ENCODE measurements at places on chromosomes 16 and 17.

- no peak for DNase-seq
These were observed 20.4 kb downstream of the KIAA0513 start for GRCh38 chr16:85047867-85048455.

GRCh38 chr17:67452681-67453554 is 75.8 kb downstream of the PITPNC1 start:
- no peak for DNase-seq

GRCh38 chr17:6374271-6374691 is 60.6 kb downstream of the AIPL1 start:
- no peak for DNase-seq

DNA sequence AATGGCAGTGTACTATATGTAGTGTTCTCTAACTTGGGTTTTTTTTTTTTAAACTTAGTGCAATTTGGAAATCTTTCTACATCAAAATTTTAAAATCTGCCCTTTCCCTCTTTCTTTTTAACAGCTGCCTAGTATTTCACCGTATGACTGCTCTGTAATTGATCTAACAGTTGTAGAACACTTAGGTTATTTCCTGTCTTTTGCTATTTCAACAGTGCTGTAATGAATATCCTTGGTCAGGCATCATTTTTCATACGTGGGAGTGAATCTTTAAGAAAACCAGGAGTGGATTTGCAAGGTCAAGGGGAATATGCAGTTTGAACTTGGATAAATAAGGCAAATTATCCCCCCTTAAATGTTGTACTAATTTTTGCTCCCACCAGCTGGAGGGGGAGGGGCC is 3.8 kb downstream of the NLRC5 start:
- DNase-seq = no peak

DNA sequence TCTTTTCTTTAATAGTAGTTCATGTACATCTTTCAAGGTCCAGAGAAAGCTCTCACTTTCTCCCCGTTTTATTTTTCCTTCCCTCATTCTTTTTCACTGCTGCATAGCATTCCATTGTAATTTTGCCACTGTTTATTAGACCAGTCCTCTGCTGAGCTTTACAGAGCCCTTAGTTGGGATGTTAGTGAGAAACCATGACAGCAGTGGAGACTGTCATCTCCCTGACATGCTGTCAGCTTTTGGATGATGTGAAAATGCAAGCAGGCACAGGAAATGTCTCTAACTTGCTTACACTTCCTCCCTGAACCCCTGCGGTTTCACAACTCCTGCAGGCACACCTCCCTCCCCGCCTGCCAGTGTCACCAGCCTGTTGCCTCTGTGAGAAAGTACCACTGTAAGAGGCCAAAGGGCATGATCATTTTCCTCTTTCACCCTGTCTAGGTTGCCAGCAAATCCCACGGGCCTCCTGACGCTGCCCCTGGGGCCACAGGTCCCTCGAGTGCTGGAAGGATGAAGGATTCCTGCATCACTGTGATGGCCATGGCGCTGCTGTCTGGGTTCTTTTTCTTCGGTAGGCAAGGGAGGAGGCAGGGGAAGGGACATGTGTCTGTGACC is at the start of gene ITGAL:
Gene ITGAL (plus strand): TSS at position 415 of the 615 bp plus-strand sequence. CDS start 96 bp downstream, at position 511.
- no peak for DNase-seq

GRCh38 chr17:19753661-19754463 is 5.8 kb upstream of the ALDH3A1 start:
- no peak for DNase-seq

- DNase-seq = no peak
These were observed 106.9 kb downstream of the RGS9 start for GRCh38 chr17:65243838-65244625.

GRCh38 chr17:76039121-76039520 is 12.0 kb upstream of the EVPL start:
- no peak for DNase-seq

DNA sequence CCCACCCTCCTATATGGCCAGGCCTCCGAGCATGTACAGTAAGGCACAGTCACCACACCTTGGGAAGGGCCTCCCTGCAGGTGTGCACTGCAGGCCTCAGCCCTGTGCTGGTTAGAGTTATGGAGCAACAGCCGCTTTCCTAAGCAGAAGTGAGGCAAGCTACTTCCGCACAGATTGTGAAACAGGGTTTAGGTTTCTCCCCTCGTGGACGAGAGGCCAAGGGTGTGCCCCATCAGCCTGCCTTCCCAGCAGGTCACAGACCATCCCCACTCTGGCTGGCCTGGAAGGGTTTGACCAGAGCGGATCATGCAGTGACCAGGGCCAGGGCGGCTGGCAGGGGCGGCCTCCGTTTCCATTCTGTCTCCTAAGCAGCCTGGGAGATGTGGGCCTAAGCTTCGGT is 4.7 kb downstream of the MSRB1 start:
- no peak for DNase-seq

Measured in NCI-H2171 (cell line).